ENCODE measurements at places on chromosomes 2 and 18.

- no peak for DNase-seq
Observed at GRCh38 chr2:201660293-201660895, 17.1 kb upstream of the TMEM237 start.

DNA sequence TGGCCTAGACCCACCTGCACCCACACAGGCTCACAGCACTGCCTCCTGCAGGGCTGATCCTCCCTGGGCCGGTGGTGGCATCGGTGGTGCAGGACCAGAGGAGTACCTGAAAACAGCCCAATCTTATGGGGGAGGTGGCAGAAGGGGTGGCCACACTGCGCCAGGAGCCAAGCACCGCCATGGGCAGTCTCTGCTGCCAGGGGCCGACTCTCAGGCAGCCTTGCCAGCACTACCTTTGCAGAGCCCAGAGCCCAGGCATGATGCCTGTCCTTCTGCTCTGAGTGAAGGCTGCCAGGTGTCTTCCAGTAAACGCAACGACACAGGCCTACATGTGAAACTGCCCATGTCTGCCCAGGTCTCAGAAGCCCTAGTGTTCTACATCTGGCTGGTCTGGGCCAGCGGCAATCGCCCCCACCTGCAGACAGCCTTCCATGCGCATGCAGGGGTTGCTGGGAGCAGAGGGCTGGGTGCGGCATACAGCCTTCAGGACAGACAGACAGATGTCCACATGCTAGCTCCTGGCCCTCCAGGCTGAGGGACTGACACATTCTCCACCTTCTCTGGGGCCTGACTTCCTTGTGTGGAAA, 6.8 kb downstream of the HS6ST1 start:
- no peak for DNase-seq

DNA sequence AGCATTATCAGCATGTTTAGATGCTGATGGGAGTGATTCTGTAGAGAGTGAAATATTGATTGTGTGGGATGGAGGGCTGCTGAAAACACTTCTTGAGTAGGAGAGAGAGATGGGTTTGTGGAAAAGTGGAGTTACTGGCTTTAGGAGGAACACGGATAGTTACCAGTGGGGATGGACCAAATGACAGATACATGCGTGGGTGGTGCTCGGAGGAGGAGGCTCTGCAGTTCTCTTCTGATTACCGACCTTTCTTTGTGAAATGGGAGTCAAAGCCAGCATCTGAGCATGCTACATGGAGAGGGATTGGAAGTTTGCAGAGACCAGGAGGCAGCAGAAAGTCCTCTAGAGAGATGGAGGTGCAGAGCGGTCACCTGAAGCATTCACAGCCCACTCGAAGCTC, 26.3 kb downstream of the RNF144A start:
- DNase-seq = no peak

DNA sequence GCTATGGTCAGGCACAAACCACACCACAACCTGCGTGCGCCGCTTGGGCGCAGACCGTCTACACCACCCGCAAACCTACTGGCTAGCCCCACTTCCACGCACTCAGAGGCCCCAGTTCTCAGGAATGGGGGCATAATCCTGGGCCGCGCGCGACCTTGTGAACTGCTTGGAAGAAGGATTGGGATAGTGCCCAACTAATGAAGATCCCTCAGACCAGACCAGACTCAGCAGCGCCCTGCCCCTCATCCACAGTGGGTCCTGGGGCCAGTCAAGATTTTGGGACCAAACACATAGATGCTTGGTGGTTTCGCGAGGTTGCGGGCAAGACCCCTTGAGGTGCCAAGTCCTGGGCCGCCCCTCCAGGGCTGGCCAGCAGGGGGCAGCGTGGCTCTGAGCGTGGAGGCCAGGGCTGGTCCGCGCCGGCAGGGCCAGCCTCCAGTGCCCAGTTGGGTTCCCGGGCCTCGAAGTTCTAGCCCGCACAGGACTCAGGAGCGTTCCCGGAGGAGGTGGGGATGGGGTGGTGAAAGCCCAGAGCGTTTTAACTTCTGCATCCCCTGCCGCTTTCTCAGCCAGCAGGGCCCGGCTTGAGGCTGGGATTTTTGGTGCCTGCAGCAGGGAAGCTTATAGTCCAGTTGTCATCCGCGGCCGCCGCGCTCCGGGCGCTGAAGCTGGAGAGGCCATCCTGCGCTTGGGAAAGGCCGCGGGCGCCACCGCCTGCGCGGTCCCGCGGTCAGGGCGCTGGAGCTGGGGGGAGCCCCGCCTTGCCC, 8.3 kb downstream of the OSR1 start:
- peak; percentile 44 for DNase-seq

- no peak for DNase-seq
Observed at GRCh38 chr2:190853531-190854383, 26.9 kb upstream of the GLS start.

DNA sequence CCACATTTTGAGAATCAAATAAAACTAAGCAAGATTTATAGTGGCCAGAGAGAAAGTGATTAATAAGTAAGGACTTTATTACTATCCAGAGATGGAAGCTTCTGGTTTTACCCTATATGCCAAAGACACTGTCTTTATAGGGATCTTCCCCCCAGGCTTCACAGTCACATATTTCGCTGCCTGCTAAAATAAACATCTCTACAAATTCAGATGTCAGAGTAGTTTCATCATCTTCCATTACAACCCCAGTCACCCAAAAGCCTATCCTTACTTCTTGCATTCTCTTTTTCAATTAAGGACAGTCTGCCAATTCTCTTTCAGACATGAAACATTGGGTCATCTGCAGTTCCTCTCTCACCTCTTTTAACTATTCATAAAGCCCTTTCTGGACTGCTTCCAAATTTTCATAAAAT, 28.3 kb downstream of the CREB1 start:
- DNase-seq = no peak

DNA sequence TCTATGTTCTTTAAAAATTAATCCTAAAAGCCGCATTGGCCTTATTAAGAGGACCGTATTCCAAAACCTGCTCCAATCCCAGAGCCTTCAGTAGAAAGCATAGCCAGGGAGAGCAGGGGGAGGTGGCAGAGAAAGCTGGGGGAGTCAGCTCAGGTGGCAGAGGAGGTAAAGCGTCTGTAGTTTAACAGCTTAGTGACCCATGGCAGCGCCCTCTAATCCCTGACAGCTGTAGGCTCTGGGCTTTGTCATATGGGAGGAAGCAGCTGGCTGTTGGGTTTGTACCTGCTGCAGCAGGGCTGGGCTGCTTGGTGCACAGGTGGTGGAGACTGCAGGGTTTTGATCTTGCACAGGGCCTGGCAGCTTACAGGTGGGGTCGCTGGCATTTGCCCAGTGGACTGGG, 50.6 kb downstream of the THNSL2 start:
- no peak for DNase-seq
